Pons (tissue), 1 donor: ENCODE measurements at places on chromosomes 7 and 10.

DNA sequence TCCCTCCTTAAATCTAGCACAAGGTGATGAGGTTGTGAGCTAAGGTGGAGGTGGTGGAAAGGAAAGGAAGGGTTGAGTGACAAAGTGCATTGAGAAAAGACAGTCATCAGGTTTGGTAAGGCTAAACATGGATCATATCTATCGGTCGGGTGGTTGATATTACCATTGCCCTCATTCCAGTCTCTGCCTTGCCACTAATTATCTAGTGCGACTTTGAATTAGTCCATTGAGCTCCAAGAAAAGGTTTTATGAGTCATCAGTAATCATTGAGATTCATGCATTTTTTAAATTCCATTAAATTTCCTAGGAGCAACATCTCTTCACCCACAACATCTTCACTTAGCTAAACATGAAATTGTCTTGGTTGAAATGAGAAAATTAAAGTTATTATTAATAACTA is 68.9 kb upstream of the FRMD4A start:
- DNase-seq: no peak

DNA sequence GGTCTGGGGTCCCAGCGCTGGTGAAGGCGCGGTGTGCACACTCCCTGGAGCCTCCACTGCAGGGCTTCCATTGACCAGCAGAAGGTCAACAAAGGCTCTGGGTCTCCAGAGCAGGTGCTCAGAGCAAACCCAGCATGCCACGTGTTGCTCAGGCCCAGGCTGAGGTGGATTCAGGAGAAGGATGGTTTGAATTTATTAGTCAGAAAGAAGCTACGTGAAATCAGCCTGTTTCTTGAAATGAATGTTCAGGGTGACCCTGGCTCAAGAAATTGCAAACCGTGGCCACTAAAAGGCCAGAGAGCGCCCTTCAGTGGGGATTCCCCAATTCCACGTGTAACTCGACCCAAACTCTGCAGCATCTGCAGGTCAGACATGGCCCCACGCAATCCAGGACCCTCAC is 82.7 kb upstream of the PFKP start:
- DNase-seq: no peak

DNA sequence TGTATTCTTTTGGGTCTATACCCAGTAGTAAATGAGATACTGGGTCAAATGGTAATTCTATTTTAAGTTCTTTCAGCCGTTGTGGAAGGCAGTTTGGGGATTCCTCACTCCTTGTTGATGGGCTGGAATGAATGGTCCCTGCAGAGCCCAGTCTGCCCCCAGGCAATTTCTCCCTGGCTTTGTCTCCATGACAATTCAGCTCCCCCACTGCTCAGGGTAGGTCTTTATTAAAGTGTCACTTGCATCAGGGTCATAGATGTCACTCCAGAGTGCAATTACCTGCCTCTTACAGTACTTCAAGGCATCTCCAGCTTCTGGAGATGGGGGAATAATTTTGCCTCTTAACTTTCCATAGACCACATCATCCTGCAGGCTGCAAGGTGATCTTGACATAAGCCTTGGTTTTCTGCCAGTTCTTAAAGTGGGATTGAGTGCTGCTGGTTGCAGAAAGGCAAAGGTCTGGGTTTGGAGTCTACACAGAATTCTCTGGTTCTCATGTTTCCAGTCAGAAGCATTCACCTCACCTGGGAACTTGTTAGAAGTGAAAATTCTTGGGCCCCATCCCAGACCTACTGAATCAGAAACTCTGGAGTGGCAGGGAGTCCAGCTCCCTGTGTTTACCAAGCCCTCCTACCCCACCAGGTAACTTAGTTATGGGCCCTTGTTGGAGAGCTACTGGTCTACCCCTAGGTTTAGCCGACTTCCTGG is 442.4 kb downstream of the GALNT17 start:
- DNase-seq: no peak

DNA sequence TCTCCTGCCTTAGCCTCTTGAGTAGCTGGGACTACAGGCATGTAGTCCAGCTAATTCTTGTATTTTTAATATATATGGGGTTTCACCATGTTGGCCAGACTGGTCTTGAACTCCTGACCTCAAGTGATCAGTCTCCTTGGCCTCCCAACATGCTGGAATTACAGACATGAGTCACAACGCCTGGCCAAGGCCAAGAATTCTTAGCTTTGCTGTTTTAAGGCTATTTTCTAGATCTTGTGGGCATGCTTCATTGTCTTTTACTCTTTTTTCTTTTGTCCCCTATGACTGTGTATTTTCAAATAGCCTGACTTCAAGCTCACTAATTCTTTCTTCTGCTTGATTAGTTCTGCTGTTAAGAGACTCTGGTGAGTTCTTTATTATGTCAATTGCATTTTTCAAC is 56.4 kb upstream of the TAS2R16 start:
- DNase-seq: no peak

- no peak for DNase-seq
Observed at GRCh38 chr10:79285315-79286197, 61.7 kb upstream of the PPIF start.

DNA sequence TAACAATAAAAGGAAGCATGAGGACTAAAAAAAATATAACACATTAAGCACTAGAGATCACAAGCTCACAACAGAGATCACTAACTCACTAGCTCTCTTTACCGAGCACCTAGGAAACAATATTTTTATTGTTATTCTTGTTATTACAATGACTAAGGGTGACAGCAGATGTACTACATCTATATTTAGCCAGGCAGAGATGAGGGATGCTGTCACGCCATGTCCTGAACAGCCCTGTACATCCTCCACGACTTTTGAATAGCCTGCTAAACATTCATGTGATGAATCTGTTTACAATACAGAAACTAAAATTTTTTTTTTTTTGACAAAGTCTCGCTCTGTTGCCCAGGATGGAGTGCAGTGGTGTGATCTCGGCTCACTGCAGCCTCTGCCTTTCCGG is 22.7 kb downstream of the FAM133B start:
- no peak for DNase-seq

DNA sequence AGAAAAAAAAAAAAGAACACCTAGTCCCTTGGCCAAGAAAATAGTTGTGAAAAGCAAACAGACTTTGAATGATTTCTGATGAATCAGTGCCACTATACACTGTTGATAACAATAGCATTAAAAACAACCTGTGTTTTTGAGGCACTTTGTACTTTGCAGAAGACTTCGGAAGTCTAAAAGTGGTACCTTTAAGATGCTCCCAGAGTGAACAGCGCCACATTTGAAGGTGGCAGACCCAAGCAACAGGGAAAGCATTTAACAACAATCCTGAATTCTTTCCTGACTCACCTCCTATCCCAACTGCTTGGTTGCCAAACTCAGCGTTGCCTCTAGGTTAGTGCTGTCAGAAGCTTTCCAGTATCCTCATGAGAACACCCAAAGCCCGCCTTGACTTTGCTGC is 102.5 kb upstream of the CCDC6 start:
- DNase-seq: no peak

DNA sequence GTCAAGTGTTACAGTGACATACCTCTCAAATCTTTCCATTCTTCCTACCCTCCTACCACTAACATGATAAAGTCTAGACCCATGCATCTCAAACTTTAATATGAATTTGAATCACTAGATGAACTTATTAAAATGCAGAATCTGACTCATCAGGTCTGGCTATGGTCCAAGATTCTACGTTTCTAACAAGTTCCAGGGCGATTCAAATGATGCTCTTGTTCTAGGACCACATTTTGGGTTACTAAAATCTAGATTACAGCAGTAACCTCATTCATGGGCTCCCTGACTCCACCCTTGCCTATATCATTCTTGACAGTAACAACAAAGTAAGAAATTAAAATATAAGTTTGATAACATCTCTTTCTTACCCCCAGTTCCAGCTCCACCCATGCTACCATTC is 124.8 kb upstream of the LSM8 start:
- no peak for DNase-seq

DNA sequence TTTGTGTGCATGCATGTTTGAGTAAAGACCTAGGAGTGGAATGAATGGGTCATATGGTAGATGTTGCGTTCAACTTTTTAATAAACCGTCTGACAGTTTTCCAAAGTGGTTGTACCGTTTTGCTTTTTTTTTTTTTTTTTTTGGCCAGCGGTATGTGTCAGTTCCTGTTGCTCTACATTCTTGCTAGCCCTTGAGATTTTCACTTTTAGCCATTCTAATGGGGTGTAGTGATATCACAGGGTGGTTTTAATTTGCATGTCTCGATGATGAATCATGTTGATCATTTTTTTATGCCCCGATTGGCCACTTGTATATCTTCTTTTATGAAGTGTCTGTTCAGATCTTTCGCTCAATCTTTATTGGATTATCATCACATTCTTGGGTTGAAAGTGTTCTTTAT is 320.7 kb downstream of the CAMK1D start:
- DNase-seq: no peak

DNA sequence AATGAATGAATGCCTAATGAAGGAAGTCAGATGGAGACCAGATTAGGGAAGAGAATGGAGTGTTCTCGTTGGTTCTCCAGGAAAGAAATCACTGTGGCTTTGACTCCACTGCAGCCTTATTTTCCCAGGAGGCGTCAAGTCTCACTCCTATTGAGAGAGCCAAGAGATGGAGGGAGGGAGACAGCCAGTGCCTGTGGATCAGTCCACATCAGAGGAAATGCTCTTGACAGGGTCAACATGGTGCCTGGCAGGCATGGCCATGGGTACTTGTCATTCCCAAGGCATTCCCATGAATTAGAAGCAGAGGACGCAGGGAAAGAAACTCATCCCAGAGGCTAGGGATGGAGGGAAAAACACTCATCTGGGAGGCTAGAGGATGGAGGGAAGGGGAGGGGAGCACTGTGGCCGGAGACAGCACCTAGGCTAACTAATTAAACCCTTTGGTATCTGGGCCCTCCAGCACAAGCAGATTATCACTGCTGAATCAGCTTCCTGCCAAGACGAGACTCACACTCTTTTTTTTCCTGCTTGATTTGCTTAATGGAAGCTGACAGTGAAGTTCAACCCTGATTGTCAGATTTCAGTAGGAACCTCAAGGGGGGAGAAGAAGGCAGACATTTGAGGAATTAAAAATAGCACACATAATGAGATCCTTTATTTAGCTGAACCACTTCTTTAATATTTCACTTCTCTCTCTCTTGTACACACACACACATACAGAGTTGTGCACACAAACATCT is 1233.2 kb upstream of the AUTS2 start:
- DNase-seq: no peak

- DNase-seq: no peak
Observed at GRCh38 chr7:70325509-70326101, 727.3 kb downstream of the AUTS2 start.

DNA sequence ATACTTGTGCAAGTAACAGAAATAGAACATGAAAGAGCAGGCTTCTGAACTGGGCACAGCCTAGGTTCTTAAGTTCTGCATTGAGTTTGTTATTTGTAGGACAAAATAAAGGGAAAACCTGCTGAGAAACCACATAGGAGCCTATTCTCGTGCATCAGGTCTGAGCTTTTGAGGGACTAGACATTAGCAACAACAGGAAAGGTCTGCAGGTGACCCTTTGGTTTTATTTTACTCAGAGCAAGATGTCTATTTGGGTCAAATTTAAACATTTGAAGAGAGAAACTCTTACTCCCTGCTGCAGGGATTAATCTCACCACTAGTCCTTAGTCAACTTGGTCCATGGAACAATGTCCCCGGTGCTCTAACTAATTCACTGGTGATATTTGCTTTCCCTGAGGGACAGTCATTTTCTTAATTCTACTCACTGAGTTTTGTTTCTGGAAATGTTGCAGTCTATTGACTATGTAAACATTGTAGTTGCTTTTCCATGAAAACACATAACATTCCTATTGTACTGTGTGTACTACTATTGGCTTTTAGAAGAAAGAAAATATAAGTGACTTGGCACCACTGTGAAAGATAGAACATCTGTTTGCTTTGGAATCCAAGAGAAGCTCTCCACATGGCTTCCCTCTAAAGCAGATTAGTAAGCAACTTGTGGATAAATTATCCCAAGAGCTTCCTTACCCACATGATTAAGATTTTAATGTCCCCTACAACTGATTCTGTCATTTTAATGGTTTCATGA is 108.2 kb downstream of the CHRM2 start:
- no peak for DNase-seq

DNA sequence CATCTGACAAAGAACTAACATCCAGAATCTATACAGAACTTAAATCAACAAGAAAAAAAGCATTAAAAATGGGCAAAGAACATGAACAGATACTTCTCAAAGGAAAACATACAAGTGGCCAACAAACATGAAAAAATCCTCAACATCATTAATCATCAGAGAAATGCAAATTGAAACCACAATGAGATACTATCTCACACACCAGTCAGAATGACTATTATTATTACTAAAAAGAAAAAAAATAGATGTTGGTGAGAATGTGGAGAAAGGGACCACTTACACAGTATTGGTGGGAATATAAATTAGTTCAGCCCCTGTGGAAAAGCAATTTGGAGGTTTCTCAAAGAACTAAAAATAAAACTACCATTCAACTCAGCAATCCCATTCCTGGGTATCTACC is 89.1 kb upstream of the ADO start:
- DNase-seq: no peak

GRCh38 chr10:78199759-78200158 is 166.1 kb downstream of the RPS24 start:
- DNase-seq: no peak

DNA sequence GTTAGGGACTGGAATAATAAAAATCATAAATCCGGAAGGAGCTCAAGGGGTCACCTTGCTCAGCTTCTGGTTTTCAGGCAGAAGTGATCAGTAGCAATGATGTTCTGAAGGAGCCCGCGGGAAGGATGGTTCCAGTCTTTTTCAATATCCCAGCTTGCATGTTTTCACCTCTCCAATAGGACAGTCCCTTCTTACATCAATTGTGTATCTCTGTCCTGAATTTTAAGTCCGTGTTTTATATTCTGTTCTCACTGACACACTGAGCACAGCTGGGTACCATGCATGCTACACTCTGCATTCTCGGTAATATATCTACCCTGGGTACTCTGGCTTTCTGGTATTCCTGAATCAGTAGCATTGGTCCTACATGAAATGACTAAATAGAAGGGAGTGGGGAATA is 55.2 kb upstream of the SLC35B4 start:
- DNase-seq: no peak

DNA sequence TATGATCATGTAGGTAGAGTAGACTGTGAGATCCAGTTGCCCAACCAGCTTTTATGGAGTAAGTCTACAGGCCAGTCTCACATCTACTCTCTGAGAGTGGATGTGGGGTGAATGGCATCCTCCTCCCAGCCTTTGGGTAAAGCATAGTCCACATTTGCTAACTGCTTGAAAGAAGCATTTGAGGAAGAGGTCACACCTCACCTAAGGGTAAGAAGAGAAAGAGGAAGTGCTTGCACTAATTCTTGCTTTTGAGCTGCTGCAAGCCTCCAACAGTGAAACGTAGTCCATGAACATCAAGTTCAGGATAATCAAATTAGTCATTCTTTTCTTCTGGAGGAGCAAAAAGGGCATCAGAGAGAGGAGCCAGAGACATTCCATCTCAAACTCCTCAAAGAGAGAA is 93.9 kb upstream of the AGR3 start:
- DNase-seq: no peak
